GF-D8 (cell line): ENCODE measurements at places on chromosomes 1 and 21.

DNA sequence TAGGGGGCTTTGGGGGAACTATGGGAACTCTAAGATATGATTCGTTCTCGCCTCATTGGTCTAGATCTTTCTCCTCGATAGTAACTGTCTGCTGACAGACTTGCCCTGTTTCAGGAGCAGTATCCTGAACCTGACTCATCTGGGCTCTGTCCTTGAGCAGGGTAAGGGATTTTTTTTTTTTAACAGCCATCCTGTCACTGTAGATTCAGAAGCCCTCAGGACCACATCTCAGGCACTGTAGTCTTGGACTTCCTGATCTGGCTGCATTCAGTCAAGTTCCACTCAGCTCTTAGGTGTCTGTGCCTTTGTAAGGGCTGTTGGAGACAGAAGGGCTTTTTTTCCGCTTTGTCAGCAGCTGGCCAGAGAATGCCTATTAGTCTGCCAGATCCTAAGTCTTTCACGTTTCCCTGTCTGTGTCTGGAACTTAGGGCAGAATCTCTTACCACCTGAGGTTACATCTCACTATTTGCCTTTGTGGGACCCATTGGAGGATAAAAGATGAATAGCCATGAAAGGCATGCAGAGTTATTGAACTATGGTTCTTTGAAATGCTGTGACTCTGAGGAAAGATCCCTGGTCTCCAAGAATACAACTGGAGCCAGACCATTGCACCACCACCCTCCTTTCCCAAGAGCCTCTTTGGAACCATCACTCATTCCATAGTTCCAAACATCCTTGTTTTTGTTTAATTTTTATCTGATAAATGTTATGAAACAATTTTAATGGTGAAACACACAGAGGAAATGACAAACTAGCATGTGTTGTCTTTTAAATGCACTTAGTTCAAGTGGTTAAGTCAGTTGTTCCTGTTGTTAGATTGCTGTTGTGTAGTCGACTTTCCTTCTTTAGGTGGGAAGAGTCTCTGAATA is 49.7 kb upstream of the MACF1 start:
- DNase-seq, result no peak

DNA sequence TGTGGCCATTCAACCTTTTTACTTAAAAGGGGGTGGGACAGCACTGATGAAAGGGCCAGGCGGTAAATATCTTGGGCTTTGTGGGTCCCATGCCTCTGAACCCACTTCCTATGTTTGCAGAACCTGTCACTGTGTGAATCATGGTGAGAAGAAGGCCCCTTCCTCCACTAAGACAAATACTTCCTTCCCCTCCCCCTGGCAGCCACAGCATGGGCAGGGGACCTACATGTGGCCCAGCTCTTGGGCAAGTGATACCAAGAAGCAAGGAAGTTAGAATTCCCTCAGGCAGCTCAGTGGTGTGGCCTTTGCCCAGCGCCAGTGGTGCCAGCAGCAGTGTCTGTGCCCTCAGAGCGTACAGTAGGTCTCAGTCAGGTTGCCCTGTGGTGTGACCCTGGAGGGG is 168.6 kb downstream of the TRIM33 start:
- DNase-seq, result peak; percentile 55

DNA sequence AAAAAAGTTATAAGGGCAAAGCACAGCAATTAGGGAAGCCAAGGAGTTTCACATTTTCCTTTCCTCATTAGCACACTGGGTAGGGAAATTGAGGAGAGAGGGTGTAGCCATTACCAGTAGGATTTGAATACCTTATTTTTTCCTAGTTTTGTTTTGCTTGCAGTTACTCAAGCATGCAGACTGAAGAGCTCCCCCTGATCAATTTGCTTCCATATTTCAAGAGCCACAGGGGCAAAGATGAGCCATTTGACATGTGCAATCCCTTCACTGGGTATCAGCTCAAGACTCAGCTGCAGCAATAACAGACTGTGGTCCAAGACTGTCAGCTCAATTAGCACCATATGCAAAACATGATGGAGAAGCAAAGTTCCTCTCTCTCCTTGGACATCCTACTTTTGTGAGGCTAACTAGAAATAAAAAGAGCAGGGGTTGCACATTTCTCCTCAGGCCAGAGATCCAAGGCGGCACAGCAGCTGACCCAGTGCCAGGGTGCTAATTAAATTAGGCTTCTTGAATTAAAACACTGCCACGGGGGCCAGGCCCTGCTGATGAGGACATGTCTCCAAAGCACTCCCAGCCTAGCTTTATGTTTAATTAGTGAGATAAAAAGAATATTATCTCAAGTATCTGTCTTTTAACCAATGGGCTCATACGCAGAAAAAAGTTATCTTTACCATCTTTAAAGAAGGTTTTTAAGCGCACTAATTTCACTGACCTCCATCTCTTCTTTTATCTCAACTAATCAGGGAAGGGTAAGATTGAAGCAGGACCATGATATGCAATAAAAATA is 36.7 kb upstream of the LRRC53 start:
- no peak for DNase-seq

DNA sequence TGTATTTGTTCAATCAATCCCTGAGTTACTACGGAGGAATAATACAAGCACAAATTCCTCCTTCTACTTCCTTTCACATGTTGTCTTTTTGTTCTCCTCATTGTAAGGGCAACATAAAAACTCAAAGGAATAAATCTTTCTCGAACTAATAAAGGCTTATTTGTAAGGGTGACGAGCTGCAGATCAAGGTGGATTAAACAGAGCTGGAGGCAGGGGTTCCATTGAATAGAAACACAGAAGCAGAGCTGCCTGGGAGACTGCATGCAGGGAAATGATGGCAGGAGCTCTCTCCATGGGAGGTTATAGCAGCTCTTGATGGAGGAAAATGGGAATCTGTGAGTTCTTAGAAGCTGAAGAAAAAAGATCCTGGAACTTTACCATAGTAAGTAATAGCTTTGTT is 160.2 kb downstream of the CYYR1 start:
- no peak for DNase-seq

DNA sequence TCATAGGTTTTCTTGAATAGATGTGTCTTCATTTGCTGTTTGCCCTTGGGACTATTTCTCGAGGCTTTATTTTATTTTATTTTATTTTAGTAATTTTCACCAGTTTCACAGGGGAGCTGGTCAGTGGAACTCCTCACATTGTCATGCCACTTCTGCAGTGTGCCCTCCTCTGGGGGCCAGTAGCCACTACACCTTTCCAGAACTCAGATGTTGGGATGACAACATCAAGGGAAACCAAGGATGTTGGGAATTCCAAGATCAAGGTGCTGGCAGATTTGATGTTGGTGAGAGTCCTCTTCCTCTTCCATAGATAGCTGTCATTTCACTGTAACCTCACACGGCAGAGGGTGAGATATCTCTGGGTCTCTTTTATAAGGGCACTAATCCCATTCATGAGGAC is 35.5 kb downstream of the SLC26A9 start:
- no peak for DNase-seq

- no peak for DNase-seq
Measured at GRCh38 chr1:245622332-245623014, 467.7 kb downstream of the KIF26B start.

DNA sequence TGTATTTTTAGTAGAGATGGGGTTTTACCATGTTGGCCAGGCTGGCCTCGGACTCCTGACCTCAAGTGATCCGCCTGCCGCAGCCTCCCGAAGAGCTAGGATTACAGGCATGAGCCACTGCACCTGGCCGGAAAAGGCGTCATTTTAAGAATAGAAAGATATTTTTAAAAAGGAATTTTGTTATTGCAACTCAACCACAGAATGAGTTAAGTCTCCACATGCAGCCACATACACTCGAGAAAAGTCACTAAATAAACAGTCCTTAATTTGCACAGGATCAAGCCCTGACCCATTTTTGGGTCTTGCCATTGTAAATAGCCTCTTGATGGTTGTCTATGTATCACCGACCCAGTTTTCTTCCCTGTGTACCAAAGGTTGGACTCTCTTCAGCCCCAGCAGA is 85.5 kb downstream of the FBXO2 start:
- no peak for DNase-seq

GRCh38 chr21:16406355-16406754 is 676.6 kb downstream of the USP25 start:
- DNase-seq, result no peak

- no peak for DNase-seq
Measured at GRCh38 chr21:37758982-37759381, 157.3 kb downstream of the KCNJ6 start.

- no peak for DNase-seq
Measured at GRCh38 chr1:152801333-152801732, 4.8 kb downstream of the LCE1D start.

DNA sequence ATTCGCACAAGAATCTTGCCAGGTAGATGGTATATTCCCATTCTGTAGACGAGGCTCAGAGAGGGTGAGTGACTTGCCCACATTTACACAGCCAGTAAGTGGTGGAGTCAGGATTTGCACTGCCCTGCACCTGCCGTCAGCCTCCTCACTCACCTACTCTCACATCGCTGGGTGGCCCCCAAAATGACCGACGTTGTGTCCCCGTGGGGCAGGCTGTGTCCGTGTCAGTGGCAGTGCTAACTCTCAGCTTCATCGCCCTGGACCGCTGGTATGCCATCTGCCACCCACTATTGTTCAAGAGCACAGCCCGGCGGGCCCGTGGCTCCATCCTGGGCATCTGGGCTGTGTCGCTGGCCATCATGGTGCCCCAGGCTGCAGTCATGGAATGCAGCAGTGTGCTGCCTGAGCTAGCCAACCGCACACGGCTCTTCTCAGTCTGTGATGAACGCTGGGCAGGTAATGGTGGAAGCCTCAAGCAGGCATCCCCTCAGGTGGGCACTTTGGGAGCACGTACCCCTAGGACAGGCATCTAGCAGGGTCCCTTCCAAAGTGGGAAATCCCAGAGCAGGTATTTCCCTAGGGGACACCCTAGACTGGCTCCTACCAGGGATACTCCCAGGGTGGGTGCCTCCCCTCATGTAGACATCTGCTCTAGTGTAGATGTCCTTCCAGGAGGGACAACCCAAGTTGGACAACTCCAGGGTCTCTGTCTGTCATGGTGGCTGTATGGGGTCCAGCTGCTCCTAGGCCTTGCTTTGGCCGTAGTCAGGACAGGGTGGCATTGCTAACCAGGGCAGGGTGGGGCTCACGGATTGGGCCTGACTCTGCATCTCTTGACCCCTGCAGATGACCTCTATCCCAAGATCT is 3.4 kb downstream of the HCRTR1 start:
- no peak for DNase-seq

DNA sequence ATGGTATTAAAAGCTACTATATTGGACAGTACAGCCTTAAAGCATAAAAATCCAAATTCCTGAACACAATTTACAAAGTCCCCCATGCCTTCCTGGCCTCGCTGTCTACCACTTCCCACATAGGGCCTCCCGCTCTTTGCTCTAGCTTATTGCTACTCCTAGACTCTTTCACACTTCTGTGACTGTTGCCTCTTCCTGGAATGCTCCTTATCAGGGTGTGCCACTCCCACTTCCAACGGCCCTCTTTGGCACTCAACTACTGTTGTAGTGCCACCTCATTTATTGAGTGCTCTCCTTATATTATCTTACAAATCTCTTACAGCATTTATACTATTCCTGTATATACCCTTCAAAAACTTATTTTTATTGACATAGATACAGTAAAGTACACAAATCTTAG is 4.8 kb downstream of the SARS1 start:
- no peak for DNase-seq

- no peak for DNase-seq
Measured at GRCh38 chr1:214552174-214552608, 789 bp upstream of the PTPN14 start.

DNA sequence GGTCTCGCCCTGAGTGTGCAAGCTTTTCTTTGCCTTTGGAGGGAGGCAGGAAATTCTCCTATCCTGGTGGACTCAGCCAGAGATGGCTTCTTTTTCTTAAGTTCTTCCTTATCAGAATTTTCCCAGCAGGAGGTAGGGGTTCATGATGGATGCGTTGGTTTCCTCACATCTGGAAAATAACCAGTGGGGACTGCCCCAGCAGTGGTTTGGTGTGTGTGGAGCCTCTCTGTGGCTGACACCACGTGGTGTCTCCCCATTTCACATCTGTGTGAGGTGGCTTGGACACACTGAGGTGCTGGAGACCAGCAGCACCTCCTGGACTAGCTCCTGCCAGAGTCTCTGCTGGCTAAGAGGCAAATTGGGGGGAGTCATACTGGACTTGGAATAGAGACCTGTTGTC is 32.6 kb downstream of the B3GALT5 start:
- no peak for DNase-seq

- DNase-seq, result peak; percentile 92
Measured at GRCh38 chr1:40064797-40065499, 24.4 kb downstream of the CAP1 start.

- DNase-seq, result no peak
Measured at GRCh38 chr21:37623183-37623582, 256.6 kb downstream of the DYRK1A start.

DNA sequence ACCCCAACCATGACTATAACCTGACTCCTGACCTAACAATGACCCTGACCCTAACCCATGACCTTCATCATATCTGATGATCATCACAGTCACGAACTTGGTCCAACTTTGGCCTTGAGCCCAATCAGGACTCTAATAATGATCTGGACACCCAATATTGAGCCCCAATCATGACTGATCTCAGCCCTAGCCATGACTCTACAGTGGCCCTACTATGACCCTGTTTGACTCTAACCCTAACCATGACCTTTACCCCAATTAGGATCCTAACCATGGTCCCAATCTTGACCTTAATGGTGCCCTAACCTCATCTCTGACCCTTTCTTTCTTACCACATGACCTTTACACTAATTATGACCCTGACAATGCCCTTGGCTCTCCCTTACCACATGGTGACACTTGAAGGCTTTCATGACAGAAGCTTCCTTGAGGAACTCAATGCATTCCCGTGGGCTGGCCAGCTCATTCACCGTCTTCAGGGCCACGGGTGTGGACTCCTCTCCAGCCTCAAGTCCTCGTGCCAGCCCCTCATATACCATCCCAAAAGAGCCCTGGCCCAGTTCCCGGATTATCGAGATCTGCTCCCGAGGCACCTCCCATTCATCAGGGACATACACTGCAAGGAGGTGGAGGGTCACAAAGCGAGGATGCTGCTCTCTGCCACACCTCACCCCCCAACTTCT is 16.2 kb downstream of the INSRR start:
- DNase-seq, result no peak

DNA sequence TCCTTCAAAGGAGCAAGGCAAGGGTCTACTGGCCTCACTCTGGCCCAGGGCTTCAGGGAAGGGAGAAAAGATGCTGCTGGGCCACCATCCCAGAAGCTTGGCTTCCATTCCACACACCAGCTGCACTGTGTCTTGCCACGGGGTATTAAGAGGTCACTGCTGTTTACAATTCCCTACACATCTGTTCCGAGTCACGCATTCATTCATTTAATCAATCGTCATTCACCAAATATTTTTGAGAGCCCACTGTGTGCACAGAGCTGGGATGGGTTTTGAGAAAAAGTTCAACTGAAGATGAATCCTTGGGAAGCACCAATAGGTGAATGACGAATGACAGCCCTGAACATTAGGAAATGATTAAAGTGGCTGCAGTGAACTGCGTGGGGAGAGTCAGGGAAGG is 101.7 kb downstream of the NAV1 start:
- DNase-seq, result no peak

DNA sequence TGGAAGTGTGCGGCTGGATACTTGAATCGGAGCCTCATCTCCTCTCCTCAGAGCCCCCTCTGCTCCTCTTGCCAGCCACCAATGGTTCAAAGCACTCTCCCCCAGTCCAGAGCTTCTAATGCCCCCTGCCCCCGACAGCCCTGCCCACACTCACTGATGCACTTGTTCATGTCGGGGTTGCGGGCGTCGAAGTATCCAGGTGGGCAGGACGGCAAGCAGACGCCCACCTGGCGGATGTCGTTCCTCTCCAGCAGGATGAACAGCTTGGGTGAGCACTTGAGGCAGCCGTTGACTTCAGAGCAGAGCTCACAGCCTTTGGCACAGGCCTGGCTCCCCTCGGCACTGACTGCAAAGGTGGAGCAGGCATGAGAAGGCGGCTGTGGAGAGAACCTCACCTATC is 18.4 kb downstream of the RSPO1 start:
- no peak for DNase-seq
